ENCODE measurements at places on chromosomes 5 and 9. TPM values are rescaled to one million over a fixed set of nuclear protein-coding genes. Genes with fewer than 3 reads are reported as not detected.

GRCh38 chr5:58834242-58835225, 251.7 kb downstream of the RAB3C start:
- H3K27ac ChIP-seq, result no peak overlapping the region
- no peak overlapping the region for H3K4me3 ChIP-seq
- H3K36me3 ChIP-seq, result no peaks in the 10 kb centered on the region
- DNase-seq, result no peak

GRCh38 chr5:136141561-136141960, 8.9 kb downstream of the SMAD5 start:
- DNase-seq, result no peak
- H3K36me3 ChIP-seq, result no peaks in the 10 kb centered on the region
- no peak overlapping the region for H3K27ac ChIP-seq
- H3K4me3 ChIP-seq, result no peak overlapping the region

Gene TAF11L10
- total RNA-seq, result not detected

DNA sequence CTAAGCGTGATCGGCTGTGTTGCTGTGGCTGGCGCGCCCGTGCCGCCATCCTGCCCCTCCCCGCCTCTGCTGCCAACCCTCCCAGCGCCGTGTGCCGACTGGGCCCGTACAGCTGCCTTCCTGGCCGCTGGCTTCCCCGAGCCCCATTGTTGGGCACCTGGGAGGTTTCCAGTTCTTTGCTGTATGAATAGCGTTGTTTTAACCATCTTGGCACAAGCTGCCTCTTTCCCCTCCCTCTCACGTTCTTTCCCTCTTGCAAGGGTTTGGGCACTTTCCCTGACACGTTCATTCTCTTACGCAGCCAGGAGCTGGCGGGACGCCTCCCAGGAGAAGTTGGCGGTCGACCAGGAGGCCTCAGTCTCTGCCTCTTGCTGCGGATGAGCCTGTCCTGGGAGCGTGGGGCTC, 43.1 kb upstream of the RXRA start:
- H3K27ac ChIP-seq, result no peak overlapping the region
- no peak overlapping the region for H3K4me3 ChIP-seq
- H3K4me1 ChIP-seq, result no peaks in the 10 kb centered on the region
- H3K27me3 ChIP-seq, result peaks cover 2% of the 10 kb centered on the region
- no peak for DNase-seq
- no peaks in the 10 kb centered on the region for H3K36me3 ChIP-seq

GRCh38 chr9:109766351-109766750, 13.6 kb upstream of the PALM2AKAP2 start:
- peaks cover 30% of the 10 kb centered on the region for H3K27me3 ChIP-seq
- H3K4me1 ChIP-seq, result no peaks in the 10 kb centered on the region
- H3K4me3 ChIP-seq, result no peak overlapping the region
- H3K27ac ChIP-seq, result no peak overlapping the region
- H3K36me3 ChIP-seq, result no peaks in the 10 kb centered on the region

- no peaks in the 10 kb centered on the region for H3K36me3 ChIP-seq
- no peaks in the 10 kb centered on the region for H3K4me1 ChIP-seq
- H3K27ac ChIP-seq, result no peak overlapping the region
- H3K27me3 ChIP-seq, result no peaks in the 10 kb centered on the region
- no peak overlapping the region for H3K4me3 ChIP-seq
These were observed 48.2 kb downstream of the COL27A1 start for GRCh38 chr9:114203410-114204140.

Gene GRIN1
- total RNA-seq, result 0.14 TPM

Gene PITX1
- total RNA-seq, result 0.18 TPM

GRCh38 chr5:139488260-139488659, 5.7 kb upstream of the STING1 start:
- peak overlapping the region; percentile 5 for H3K27ac ChIP-seq
- no peaks in the 10 kb centered on the region for H3K27me3 ChIP-seq
- no peaks in the 10 kb centered on the region for H3K36me3 ChIP-seq
- H3K4me3 ChIP-seq, result no peak overlapping the region

Gene PCSK5
- total RNA-seq, result 3.0 TPM

DNA sequence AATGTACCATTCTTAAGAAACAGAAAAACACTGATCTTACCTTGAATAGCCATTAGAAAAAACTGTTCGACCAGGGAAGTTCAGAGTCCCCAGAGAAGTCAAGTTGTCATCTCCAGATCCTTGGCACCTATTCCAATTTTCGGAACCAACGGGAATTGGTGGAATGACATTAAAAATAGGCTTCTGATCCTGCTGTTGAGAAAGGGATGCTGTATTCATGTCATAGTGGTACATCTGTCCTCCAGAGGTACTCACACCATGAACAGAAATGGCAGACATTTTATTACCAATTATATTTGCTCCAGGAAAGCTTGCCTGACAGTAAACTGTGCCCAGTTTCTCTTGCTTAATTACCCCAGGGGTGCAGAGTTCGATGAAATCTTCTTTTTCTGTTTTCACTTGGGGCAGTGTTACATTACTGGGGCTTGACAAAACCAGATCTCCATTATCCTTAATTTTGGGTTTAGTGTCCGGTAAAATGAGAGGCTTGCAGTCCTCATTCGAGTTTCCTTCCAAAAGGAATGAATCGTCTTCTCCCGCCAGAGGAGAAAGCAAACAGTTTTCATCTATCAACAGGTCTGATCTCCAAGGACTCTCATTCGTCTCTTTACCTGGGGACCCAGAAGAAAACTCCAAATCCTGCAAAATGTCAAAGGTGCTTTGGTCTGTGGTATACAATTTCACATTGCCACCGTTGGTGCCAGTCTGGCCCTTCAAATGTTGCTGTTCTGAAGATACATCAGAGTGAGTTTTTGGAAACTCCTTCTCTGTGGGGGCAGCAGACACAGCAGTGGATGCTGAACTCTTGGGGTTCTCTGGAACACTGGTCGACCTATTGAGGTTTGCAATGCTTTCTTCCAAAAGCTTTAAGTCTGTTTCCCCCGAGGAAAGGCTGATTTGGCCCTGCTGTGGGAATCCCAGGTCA, 3.6 kb downstream of the NR3C1 start:
- no peaks in the 10 kb centered on the region for H3K27me3 ChIP-seq
- H3K36me3 ChIP-seq, result peaks cover 33% of the 10 kb centered on the region
- H3K4me3 ChIP-seq, result peak overlapping the region; percentile 91
- peak; percentile 10 for DNase-seq

DNA sequence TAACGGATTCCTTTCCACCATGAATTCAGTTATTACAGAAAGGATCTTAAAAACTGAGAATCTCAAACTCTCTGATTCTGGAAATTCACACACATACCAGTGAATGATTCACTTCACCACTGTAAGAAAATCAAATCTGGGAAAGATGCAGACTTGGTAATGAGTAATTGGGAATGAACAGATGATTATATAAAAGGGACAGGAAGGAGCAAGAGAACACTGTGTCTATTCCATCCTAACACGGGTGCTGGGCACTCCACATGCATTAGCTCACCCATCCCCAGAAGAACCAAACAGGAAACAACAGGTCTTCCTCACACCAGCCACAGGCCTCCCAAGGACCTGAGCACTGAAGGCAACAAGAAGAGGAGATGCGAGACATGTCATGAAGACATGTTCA, 74.8 kb upstream of the ZNF622 start:
- DNase-seq, result no peak
- no peak overlapping the region for H3K4me3 ChIP-seq
- peaks cover 58% of the 10 kb centered on the region for H3K4me1 ChIP-seq
- H3K27ac ChIP-seq, result peak overlapping the region; percentile 3

DNA sequence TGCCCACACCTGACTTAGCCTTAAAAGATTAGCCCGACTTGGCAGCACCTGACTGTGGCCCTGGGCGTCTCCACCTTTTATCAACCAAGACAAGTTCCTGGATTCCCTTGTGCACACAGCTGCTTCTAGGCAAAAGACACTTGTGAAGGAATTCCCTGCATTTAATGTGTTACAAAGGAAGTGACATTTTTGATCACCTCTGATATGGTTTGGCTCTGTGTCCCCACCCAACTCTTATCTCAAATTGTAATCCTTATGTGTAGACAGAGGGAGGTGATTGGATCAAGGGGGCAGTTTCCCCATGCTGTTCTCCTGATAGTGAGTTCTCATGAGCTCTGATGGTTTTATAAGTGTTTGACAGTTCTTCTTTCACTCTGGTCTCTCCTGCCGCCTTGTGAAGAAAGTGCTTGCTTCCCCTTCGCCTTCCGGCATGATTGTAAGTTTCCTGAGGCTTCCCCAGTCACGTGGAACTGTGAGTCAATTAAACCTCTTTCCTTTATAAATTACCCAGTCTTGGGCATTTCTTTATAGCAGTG, 2.6 kb upstream of the CPEB4 start:
- peak overlapping the region; percentile 20 for H3K27ac ChIP-seq
- H3K27me3 ChIP-seq, result no peaks in the 10 kb centered on the region
- H3K4me1 ChIP-seq, result peaks cover 57% of the 10 kb centered on the region
- H3K4me3 ChIP-seq, result no peak overlapping the region
- peak; percentile 19 for DNase-seq

GRCh38 chr5:113513384-113514288, at the start of gene YTHDC2:
Gene YTHDC2 (plus strand): TSS chr5:113513694. CDS start chr5:113513896, 202 bp downstream.
- peak; percentile 94 for DNase-seq
- H3K36me3 ChIP-seq, result peaks cover 11% of the 10 kb centered on the region
- peak within 1 kb of the TSS; percentile 82 for H3K27ac ChIP-seq

Gene GPR150
- total RNA-seq, result 0.37 TPM

Gene RETREG1
- 23.3 TPM for total RNA-seq

- H3K4me1 ChIP-seq, result peaks cover 35% of the 10 kb centered on the region
- H3K4me3 ChIP-seq, result peak overlapping the region; percentile 30
- H3K27ac ChIP-seq, result peak overlapping the region; percentile 58
- peaks cover 15% of the 10 kb centered on the region for H3K27me3 ChIP-seq
- peaks cover 2% of the 10 kb centered on the region for H3K36me3 ChIP-seq
These were observed 68.9 kb upstream of the EQTN start for GRCh38 chr9:27365707-27366376.

DNA sequence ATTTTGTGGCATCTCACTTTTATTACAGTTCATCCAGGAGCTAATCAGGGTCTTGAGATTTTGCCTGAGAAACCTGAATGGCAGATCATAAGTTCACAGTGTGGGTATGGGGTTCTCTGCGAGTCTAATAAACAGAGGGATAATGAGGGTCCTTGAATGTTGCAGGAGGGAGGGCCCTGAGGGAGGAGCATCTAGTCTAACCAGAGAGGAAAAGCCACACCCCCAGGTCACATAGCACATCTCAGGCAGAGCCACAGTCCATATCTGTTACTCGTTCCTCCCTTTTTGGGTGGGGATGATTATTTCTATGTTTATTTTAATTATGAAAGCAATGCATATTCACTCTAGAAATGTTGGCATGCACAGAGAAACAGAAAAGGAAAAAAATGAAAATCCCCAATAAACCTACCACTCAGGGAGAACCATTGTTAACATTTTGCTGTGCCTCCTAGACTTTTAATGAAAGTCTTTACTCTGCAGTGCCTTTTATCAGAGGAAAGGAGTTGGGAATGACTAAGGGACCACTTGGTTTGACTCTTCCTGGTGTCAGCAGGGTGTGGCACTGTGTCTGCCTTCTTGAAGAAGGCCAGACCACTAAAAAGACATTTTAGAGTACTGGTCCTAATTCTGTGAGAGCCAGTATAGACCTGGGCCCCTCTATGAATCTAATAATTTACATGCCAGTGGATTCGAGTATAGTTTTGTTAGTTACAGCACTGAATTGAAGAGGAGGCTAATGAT, 2.8 kb downstream of the GALNT12 start:
- DNase-seq, result no peak
- H3K27me3 ChIP-seq, result no peaks in the 10 kb centered on the region
- peaks cover 35% of the 10 kb centered on the region for H3K4me1 ChIP-seq
- H3K27ac ChIP-seq, result no peak overlapping the region
- peaks cover 4% of the 10 kb centered on the region for H3K36me3 ChIP-seq

Gene TNFSF15
- total RNA-seq, result 0.50 TPM

Gene SLC6A3
- not detected for total RNA-seq

DNA sequence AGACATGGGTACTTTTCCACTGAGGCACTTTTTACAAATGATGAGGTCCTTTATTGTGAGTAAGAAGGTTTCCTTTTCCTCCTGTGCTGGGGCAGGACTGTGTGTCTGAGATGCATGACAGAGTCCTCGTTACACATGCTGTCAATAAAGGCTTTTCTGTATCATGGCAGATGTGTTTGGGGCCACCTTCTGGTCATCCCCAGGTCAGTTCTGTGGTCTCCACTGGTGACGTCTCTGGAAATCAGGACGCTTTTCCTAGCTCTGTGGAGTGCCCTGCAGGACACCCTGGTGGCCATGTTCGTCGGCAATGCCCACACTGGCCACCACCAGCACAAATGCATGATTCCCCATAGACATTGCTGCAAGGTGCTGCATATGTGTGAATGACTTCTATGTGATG, 2.8 kb downstream of the CMBL start:
- no peak for DNase-seq
- no peak overlapping the region for H3K4me3 ChIP-seq
- no peak overlapping the region for H3K27ac ChIP-seq
- peaks cover 9% of the 10 kb centered on the region for H3K4me1 ChIP-seq

Gene PDE8B
- total RNA-seq, result not detected

Gene C9orf43
- total RNA-seq, result 1.1 TPM

GRCh38 chr5:31638345-31638744, 586 bp upstream of the PDZD2 start:
- no peak for DNase-seq
- peaks cover 16% of the 10 kb centered on the region for H3K4me1 ChIP-seq
- no peak overlapping the region for H3K27ac ChIP-seq
- H3K36me3 ChIP-seq, result no peaks in the 10 kb centered on the region

Gene SPINK13
- total RNA-seq, result not detected

Gene SPEF2
- total RNA-seq, result 14.1 TPM

Gene CYLC2
- total RNA-seq, result not detected

Gene SLC34A3
- total RNA-seq, result not detected

Gene NADK2
- 19.3 TPM for total RNA-seq

Gene TTC33
- total RNA-seq, result 31.7 TPM

Gene ZNF658
- total RNA-seq, result 2.8 TPM

Gene CER1
- not detected for total RNA-seq

Gene LCN15
- total RNA-seq, result not detected

Gene ZNF366
- not detected for total RNA-seq

Data from activated CD4-positive, alpha-beta T cell treated with anti-CD3 and anti-CD28 coated beads for 36 hours (primary cell).